ENCODE measurements at places on chromosomes 16 and 17.

DNA sequence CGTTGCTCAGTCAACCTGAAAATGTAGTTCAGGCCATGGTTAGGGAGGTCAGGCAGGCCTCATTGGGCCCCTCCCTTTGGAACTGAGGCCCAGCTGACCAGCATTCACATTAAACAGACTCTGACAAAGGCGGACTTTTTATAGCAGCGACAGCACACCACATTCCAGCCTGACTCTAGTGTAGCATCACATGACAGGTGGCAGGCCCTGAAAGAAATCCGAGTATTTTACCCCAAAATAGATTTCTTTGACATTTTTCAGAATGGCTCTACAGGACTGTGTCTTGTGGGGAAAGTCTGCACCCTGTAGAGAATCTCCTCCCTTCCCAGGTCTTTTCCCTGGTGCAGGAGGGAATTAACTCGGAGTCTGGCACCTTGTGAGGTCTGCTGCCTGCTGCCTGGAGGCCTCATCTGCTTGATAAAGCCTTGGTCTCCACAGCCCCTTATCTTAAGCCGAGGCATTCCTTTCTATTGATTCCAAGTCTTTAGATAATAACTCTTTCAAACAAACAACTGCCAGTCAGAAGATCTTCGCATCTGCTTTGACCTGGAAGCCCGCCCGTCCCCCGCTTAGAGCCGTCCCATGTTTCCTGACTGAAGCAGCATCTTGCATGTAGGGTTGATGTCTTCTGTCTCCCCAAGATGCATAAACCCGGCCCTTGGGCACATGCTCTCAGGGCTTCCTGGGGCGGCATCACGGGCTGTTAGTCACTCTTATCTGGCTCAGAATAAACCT, 44.0 kb upstream of the CAPN15 start:
- DNase-seq, result peak; percentile 53

DNA sequence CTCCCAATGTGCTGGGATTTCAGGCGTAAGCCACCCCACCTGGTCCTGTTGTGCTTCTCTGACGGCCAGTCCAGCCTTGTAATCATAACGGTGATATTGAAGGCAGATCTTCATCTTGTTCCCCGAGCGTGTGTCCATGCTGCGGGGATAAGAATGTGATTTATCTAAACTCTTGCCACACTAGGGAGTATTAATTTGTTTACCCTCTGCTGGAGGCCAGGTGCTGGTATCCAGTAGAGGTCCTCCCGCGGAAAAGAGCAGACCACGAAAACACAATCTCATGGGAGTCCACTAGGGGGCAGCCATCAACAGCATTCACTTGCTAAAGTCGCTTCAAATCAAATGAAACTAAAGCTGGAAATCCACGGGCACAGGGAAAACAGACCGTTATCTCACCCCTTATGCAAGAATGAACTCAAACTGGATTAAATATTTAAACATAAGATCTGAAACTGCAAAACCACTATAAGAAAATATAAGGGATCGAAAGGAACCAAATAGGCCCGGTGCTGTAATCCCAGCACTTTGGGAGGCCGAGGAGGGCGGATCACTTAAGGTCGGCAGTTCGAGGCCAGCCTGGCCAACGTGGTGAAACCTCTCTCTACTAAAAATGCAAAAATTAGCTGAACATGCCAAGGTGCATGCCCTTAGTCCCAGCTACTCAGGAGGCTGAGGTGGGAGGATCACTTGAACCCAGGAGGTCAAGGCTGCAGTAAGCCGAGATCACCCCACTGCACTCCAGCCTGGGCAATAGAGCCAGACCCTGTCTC, 22.3 kb upstream of the RBBP6 start:
- peak; percentile 55 for DNase-seq

- no peak for DNase-seq
These were observed 225.9 kb downstream of the CNTNAP4 start for GRCh38 chr16:76503091-76503490.

- peak; percentile 83 for DNase-seq
These were observed 6.7 kb upstream of the PHKG2 start for GRCh38 chr16:30741461-30741914.

GRCh38 chr16:65125871-65126270, 4.0 kb upstream of the CDH11 start:
- no peak for DNase-seq

GRCh38 chr17:35449371-35449931, 885 bp upstream of the SLFN13 start:
- no peak for DNase-seq

GRCh38 chr17:2749784-2750181, 331 bp upstream of the CCDC92B start:
- DNase-seq, result peak; percentile 19

DNA sequence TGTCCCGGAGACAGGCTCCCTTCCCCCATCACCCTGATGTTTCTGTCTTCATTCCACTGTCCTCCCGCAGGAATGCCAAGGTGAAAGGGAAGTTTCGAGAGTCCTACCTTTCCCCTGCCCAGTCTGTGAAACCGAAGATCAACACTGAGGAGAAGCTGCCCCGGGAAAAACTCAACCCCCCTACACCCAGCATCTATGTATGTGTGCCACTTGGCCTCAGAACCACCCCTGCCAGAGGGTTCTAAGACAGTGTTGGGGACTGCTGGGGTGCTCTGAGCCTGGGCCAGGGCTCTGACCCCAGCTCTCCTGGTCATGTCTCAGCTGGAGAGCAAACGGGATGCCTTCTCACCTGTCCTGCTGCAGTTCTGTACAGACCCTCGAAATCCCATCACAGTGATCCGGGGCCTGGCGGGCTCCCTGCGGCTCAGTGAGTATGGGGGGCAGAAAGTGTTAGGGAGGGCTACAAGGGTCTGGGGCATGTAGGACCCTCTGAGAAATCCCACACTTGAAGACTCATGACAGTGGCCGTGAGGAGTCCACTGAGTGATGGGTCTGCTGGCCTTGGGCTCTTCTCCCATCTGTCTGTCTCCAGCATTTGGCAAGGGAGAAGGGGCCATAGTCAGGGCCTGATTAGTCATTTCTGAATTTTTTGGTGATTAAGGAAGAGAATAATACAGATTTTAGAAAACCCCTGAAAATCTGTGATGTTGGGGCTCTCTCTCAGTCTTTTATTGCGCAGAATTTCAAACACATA, 4.9 kb upstream of the TMEM88 start:
- no peak for DNase-seq

GRCh38 chr17:28433721-28434120, 27.7 kb upstream of the SLC46A1 start:
- no peak for DNase-seq

DNA sequence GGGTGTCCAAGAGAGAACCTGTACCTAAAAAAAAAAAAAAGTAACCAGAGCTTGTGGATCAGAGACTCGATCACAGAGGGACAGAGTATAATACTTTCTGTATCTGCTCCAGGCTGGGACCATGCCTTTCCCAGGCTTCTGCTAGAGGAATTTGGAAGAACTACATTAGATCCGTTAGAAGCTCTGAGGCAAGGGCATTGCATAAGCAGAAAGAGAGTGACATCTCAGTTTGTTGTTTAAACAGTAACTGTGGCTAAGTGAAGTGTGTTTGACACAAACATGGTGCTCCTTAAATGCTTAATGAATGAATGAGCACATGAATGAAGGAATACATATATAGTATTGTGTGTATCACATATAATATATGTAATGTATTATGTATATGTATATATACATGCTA, 131.2 kb downstream of the HS3ST3B1 start:
- no peak for DNase-seq

- DNase-seq, result no peak
These were observed 236.0 kb upstream of the IRX3 start for GRCh38 chr16:54522584-54522983.

DNA sequence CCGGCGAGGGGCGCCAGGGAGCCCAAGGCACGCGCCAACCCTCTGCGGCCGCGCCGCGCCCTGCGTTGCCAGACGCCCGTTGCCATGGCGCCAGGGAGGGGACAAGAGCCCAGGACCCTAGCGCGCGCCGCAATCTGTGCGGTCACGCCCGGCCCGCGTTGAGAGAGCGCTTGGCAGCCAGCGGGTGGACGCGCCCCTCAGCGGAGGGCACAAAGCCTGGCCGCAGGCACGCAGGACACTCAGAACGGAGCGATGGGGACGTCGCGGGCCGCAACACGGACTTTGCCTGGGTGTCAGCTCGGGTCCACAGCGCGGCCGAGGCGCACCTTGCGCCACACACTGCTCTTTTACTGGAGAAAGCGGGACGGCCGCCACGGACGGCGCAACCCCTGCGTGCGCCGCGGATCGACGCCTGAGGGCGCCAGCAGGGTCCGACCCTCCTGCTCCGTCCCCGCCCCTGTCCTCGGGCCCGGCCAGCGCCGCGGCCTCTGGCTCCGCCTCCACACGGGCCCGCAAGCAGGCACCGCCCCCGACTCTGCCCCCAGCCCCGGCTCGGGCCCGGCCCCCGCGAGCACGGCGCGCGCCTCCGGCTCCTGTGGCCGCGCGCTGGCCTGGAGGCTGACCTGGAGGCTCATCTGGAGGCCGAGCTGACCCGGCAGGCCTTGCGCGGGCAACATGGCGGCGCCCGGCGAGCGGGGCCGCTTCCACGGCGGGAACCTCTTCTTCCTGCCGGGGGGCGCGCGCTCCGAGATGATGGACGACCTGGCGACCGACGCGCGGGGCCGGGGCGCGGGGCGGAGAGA, at the start of gene GFER:
Gene GFER, plus strand, starts transcription at position 650 of the 803 bp plus-strand sequence. Its CDS starts 26 bp downstream, at position 676.
- DNase-seq, result peak; percentile 68

DNA sequence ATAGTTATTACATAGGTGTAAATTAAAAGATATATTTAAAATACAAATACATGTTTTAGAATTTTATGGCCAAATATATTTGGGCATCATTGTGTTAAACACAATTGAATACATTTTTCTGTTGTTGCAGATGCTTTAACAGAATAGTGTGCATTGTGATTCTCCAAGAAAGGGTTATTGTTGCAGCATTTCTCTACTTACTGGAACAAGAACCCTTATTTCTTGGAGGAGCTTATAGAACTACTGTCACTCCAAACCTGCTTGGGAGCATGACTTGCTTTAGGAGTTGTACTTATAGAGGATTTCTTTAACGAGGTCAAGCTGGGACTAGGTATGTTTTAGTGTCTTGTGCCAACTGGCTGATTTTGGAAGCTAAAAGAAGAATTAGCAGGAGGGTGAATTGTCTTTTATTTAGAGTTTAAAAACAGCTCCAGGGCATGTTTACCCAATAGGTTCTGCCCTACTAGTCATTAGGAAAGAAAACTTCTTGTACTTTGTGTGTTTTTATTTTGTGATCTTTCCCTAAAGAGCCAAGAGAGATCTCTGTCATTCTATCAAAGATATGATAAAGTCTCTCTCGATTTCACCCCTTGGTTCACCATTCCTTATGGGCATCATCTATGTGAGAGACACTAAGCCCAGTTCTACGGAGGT, 279.8 kb upstream of the SALL1 start:
- no peak for DNase-seq

DNA sequence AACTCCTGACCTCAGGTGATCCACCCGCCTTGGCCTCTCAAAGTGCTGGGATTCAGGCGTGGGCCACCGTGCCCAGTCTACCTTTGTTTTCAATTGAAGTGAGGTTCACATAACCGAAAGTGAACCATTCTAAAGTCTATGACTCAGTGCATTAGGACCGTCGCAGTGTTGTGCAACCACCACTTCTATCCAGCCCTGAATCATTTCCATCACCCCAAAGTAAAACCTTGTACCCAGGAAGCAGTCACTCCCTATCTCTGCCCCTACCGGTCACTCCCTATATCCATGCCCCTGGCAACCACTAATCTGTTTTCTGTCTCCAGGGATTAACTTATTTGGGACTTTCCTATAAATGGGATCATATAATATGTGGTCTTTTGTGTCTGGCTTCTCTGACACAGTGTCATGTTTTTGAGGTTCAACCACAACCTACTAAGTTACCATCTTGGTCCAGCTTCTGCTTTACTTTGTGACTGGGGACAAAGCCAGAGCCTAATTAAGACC, 28.3 kb upstream of the CDC42EP4 start:
- peak; percentile 98 for DNase-seq

DNA sequence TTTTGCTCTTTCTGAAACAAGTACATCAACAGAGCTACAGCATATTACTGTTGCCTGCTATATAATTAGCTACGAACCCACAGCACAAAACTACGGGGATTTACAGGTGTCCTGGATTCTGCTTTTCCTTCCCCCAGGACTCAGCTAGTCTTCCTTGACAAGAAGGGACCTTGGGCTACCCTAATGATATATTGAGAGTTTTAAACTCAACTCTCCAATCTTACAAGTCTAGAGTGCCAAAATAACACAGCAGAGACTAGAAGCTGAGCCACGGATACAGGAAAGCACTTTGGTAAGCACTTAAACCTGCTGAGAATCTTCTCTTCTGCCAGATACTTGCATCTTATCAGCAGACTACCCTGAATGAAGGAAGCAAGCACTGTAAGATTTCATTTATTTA, 161.4 kb upstream of the C17orf78 start:
- DNase-seq, result no peak

DNA sequence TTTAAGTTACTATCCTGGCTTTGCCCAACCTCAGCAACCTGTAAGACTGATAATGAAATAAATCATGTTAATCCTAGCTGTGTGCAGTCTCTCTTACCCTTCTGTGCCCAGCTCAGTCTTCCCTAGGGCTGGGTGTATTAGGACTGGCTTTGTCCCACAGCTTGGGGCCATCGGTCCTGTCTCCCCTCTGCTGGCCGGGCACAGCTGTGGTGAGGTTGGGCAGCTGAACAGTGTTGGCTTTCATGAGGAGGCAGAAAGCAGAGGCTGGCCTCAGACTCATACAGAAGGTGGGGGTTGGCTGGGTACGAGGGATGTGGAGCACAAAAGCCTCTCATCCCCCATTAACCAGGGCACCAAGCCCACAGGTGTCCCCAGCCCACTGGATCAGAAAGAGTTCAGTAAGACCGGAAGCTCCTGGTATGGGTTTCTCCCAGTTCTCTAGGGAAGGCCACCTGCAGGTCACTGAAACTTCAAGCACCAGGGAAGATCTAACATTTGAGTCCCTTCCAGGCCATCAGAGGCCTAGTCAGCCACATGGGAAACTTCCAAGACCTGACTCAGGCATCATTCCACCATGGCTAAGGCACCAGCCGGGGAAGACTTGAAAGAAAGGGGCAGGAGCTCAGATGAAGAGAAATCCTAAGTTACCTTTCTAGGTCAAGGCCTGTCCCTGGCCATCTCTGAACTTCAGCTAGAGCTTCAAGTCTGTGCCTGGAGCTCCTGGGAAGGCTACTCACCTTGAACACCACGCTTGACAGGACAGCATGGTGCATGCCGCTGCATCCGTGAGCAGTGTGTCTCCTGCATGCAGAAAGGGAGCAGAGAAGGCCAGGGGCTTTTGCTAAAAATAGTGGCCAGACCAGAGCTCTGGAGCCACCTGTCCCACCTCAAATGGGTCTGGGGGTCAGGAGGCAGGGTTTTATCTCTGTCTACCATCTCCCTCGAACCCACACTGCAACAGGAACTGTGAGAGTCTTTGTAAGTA, 8.8 kb downstream of the CNP start:
- DNase-seq, result no peak

- DNase-seq, result no peak
These were observed 123.8 kb downstream of the ZNF778 start for GRCh38 chr16:89341279-89341678.

- no peak for DNase-seq
These were observed 567.4 kb upstream of the ZFHX3 start for GRCh38 chr16:73615071-73615940.
